NCI-H1092 (cell line): ENCODE measurements at places on chromosomes 13 and 19.
A peak's percentile ranks its signal among the peaks of the same experiment; 100 is the strongest.

DNA sequence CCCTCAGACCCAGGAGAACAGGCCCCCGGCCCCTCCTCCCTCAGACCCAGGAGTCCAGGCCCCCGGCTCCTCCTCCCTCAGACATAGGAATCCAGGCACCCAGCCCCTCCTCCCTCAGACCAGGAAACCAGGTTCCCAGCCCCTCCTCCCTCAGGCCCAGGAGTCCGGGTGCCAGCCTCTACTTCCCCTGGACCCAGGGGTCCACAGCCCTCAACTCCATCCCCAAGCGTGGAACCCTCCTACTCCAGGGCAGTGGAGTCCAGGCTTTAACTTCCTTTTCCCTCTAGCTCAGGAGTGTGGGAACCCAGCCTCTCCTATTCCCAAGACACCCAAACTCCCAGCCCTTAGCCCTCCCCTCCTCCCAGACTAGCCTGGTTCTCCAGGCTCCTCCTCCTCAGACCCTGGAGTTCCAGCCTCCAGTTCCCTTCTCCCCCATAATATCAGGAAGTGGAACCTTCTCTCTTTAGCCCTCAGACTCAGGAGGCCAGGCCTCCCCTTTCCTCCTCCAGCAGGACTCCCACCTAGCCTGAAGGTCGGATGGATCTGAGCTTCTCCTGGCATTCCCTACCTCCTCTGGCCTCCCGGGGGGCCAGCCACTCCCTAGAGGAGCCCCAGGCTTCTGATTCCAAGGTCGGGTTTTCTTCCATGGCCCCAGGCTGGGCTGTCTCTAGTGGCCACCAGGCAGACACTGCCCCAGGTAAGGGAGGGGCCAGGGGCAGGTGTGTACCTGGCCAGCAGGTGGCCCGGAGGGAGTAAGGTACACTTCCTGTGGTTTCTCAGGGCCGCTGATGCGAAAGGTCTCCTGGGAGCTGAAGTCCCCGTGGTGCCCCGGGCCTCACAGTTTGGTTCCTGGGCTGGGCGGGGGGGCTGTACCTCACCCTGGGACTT, at the start of gene TMC4:
Gene TMC4 (minus strand): TSS at position 690 of the 888 bp plus-strand sequence. CDS start 43 bp downstream, at position 647.
- DNase-seq: no peak

GRCh38 chr19:467554-467953, 6.7 kb upstream of the SHC2 start:
- no peak for DNase-seq

- no peak for DNase-seq
Observed at GRCh38 chr19:52665529-52665928, 27.4 kb upstream of the ZNF83 start.

DNA sequence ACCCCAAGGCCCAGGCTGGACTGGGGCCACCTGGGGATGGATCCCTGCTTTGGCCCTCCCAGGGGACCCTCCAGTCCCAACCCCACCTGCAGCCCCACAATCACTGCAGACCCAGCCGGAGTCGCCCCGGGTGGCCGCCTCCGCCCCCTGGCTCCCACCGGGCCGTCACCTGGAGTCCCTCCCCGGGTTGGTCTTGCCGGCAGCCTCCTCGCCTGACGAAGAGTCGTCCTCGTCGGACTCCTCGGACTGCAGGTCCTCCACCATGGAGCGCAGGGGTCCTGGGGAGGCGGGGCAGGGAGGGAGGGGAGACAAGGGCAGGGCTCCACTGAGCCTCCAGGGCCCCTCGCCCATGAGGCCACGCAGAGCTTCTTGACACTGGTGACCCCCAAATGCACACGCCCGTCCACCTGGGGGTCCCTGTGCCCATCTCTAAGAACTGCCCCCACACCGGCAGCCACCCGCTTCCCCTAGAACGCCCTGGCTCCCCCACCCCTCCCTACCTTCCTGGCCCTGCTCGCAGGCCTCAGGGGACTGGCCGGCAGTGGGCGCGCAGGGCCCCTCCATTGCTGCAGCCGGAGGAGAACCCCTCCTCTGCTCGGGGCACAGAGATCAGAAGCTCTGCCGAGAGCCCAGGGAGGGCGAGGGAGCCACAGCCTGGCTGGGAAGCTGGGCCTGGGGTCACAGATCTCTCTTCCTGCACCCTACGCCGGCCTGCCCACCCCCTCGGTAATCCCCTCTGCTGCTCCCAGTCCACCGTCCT, 63.4 kb downstream of the MLLT1 start:
- no peak for DNase-seq

DNA sequence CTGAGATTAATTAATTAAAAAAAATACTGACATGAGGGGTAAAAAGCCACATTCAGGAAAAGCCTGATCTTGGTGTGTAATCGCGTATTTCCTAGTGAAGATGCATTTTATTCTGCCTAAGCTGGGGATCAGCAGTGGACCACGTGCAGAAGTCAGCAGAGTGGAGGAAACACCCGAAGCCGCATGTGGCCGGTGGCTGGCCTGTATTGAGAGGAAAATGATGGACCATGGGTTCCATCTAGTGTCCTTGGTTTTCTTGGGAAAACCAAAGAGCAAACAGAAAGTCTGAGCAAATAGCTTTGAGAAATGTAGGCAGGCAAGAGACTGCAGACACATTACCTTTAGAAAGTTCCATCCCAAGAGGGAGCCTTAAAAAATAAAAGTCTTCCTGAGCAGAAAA, 23.7 kb upstream of the SHISA2 start:
- DNase-seq: no peak

- no peak for DNase-seq
Observed at GRCh38 chr13:48216204-48216711, 16.7 kb upstream of the ITM2B start.

- DNase-seq: no peak
Observed at GRCh38 chr13:40814803-40815202, 25.4 kb downstream of the SLC25A15 start.

DNA sequence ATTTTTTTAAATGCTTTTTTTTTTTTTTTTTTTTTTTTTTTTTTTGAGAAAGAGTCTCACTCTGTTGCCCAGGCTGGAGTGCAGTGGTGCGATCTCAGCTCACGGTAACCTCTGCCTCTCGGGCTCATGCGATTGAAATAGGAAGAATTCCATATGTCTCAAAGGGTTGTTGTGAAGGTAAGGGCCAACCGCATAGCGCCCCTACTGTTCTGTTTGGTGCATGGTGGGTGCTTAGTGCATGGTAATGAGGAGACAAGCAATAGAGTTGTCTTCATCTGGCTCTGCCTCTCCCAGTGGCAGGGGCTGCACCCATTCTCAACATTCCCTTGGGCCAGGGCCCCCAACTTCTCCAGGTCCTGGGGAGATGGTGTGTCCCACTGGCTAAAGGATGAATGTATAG, 68.7 kb downstream of the RASL11A start:
- no peak for DNase-seq

GRCh38 chr13:52353193-52353592, 52.8 kb downstream of the THSD1 start:
- no peak for DNase-seq

DNA sequence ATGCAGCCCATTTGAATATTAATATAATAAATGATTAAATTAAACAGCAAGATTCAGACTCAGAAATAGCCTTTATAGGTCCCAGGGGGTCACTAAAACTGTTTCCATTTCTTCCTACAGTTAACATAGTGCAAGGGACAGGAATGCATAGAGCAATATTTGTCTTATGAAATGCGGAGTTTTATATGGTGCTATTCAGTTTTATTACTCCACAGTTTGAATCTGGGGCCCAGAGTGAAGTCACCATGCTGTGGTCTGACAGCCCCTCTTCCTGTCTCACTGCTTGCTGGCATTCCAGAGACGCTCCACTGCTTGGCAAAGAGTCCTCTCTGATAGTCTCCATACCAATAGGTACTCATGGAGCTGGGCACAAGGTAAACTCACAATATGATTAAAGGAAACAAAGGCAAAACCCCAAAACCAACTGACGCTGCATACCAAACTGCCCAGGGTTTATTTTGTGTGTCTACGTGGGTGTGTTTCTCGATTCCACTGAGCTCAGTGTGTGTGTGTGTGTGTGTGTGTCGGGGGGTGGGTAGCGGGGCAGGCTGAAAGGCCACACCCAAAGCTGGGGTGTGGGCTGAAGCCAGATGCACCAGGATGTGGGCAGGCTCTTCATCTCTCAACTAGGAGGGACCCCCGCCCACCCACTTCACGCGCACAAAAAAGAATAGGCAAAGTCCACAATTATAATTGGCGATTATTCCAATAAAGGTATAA, 277.9 kb downstream of the TSHZ3 start:
- no peak for DNase-seq

- peak; percentile 60 for DNase-seq
Observed at GRCh38 chr13:44578067-44578400, 1.9 kb upstream of the TSC22D1 start.

DNA sequence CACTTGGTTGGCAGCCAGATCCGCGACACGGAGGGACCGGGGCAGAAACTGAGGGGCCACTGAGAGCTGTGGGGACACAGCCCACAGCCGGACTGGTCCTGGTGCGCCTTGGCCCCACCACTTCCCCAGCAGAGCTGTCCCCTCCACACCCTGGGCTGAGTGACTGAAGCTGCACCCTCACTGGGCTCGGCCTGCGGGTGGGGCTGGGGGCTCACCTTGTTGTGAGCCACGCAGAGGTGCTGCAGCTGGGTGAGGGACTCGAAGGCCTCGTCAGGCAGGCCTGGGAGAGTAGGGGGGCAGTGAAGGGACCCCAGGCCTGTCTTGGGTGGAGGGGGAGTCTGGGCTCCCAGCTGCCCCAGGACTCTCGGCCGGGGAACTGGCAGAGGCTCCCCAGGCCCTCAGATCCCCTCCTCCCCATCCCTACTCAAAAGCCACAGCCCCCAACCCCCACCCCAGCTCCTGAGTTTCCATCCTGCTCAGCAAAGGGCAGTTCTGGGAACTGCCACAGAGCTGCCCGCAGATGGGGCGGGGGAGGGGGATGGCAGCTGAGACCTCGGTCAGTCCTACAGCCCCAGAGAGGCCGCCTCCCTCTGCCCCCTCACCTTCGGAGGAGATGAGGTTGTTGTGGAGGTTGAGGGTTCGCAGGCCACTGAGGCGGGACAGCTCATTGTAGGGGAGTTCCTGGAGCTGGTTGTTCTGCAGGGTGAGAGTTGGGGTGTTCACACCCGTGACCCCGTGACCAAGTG, 2.3 kb downstream of the PODNL1 start:
- no peak for DNase-seq

DNA sequence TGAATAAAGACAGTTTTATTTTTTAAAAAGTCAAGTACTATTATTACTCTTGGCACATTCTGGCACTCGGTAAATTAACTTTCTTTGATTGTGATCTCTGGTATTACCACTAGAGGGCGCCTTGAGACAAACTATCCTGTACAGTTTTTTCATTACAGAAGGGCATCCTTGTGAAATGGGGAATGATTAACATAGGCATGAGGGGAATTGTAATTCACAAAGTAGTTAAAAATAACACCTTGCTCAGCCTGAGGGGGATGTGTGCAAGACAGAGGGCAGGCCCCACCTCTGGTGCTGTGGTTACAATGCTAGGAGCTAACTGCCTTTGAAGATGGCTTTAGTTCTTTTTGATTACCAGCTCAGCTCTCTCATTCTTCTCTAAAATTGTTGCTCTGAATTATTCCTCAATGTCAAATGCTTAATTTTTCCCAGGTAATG, 24.2 kb upstream of the C1QTNF9B start:
- peak; percentile 21 for DNase-seq

- no peak for DNase-seq
Observed at GRCh38 chr13:27966641-27967202, 2.4 kb downstream of the CDX2 start.

GRCh38 chr13:44221657-44222056, 152.0 kb upstream of the SERP2 start:
- DNase-seq: no peak

GRCh38 chr13:49053215-49053614, 77.5 kb downstream of the FNDC3A start:
- no peak for DNase-seq

GRCh38 chr19:15293781-15294491, 38.4 kb downstream of the BRD4 start:
- DNase-seq: no peak

- no peak for DNase-seq
Observed at GRCh38 chr13:103759361-103759760, 693.1 kb upstream of the SLC10A2 start.

DNA sequence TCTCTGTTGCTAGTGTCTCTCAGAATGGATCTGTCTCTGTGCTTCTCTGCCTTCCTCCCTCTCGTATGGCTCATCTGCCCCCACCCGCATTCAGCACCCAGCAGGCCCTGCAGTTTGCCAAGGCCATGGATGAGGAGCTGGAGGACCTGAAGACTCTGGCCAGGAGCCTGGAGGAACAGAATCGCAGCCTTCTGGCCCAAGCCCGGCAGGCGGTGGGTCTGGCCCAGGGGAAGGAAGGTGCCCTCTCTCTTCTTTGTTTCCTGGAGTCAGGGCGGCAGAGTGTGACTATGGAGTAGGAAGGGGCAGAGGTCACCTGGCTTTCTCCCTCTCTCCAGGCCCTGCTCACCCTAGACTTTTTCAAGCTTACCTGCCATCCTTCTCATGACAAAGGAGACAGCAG, 10.9 kb downstream of the KASH5 start:
- DNase-seq: no peak

DNA sequence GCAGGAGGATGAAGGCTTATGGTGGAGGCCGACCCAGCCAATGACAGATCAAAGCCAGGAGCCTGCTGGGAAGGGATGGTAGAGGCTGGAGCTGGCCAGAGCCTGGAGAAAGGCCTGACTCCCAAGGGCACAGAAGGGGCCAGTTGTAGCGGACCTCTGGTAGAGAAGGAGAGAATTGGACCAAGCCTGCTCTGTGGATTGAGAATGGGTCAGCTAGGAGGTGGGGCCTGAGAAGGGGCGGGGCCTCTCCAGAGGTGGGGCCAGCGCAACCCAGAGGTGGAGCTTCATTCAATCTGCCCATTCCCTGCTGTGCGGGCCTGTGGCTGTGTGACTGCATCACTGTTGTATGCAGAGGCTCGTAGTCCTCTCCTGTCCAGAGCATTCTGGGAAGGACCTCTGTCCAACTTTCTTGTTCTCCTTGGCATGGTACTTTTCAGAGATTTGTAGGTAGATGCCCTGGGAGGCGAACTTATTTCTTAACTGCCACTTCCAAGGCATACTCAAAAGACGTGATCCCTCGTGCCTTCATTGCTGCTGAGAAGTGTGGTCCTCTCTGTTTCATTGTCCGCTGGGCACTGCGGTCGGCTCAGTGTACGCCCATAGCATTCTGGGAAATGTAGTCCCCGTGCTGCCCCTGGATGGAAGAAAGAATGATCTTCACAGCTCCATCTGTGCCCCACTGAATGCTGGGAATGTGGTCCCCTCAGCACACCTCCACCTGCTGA, 6.7 kb downstream of the GRIN2D start:
- no peak for DNase-seq

GRCh38 chr13:37667702-37668101, 69.1 kb upstream of the POSTN start:
- DNase-seq: no peak

- peak; percentile 92 for DNase-seq
Observed at GRCh38 chr19:5046339-5047039, 77.6 kb downstream of the KDM4B start.

- no peak for DNase-seq
Observed at GRCh38 chr19:33646306-33646705, 24.6 kb downstream of the CHST8 start.

- DNase-seq: no peak
Observed at GRCh38 chr19:35908973-35909683, 1.0 kb upstream of the TYROBP start.
